ENCODE measurements at places on chromosomes 11 and 22. TPM values are rescaled to one million over a fixed set of nuclear protein-coding genes. Genes with fewer than 3 reads are reported as not detected.

GRCh38 chr11:112637076-112637475 is 324.1 kb upstream of the NCAM1 start:
- DNase-seq: no peak

- peak; percentile 60 for DNase-seq
Measured at GRCh38 chr11:75468534-75469340, 35.7 kb upstream of the KLHL35 start.

DNA sequence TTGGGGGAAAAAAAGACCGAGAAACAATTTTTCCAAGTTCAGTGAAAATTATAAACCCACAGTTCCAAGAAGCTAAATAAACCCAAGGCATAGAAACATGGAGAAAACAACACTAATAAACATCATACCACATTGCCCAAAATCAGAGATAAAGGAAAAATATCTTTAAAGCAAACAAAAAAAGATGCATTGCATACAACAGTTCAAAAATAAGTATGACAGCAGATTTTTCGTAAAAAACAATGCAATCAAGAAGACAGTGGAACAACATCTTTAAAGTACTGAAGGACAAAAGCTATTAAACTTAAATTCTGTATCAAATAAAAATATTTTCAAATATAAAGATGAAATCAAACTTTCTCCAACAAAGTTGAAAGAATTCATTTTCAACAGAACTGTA is 921.3 kb downstream of the METTL15 start:
- DNase-seq: no peak

The CBLIF gene
- not detected for total RNA-seq

The APOL1 gene
- total RNA-seq: 99.8 TPM

- DNase-seq: no peak
Measured at GRCh38 chr11:9351321-9351881, 33.1 kb upstream of the IPO7 start.

- DNase-seq: peak; percentile 61
Measured at GRCh38 chr22:46052801-46053562, 76.0 kb upstream of the WNT7B start.

DNA sequence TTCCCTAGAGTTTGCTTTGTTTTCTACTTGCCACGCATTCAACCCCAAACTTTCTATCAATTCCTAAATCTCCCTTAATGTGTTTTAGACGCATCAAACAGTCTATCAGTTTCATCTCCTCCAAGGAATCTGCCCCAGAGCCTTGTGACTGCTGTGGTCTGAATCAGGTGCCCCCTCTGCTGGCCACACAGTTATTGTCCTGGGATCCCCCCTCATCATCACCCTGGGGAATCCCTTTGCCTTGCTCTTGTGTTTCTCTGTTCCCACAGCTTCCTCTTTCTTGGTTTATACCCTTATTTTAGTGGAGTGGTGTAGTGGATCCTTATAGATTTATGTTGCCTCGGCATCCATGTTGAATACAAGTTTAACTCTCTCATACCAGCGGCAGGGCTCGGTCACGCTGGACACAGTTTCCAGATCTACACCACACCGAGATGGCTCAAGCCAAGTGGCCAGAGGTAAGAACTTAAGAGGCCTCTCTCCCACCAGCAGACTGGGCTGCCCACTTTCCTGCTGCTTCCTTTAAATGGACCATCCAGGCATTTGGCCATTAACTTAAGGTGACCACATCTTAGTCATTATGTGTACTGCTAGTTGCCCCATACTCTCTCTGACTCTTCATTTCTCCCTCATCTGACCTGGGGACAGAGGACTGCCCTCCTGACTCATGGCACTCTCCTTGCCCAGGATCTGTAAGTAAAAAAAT is 8.2 kb downstream of the UPB1 start:
- DNase-seq: no peak

DNA sequence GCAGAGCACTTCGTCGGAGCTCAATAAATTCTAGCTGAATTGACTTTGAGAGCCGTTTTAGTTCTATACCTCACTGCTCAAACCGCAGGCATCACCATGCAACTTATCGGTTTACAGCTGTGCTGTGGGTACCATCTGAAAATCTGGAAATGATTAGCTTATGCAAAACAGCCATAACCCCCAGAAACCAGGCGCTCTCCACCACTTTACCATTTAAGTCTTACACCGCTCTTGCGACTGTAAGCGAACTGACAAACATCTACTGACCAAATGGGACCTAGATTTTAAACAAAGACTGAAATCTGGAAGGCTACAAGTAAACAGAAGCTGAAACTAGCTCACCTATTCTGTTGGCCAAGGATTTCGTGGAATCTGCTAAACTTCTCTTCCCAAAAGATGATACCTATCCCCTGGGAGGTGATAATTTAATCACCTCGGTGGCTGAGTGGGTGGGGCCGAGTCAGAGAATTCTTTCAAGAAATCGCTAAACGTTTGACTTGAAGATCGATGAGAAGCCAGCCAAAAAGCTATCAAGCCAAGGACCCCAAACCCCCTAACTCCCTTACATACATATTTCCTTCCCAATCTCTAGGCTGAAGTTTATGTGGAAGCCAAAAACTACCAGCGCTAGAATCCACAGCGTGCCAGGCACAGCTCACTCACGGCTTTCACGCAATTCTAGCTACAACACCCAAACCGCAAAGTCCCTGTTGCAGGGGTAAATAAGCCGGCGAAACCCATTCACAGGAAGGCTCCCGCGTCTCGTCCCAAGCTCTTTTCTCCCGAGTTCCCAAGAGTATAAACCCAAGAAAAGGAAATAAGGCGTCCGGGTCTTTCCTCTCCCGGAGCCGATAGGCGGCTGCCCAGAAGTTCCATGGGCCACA is 644 bp downstream of the SPTY2D1 start:
- no peak for DNase-seq

GRCh38 chr11:60310407-60310998 is 16.6 kb upstream of the MS4A6E start:
- no peak for DNase-seq

The PRRG4 gene
- total RNA-seq: 12.2 TPM

The DSCAML1 gene
- total RNA-seq: 1.4 TPM

GRCh38 chr11:26297189-26297975 is 34.5 kb upstream of the ANO3 start:
- DNase-seq: no peak

The KIF18A gene
- 0.13 TPM for total RNA-seq

All from left lobe of liver (tissue), 2 donors.